ENCODE measurements at places on chromosomes 4 and X.

DNA sequence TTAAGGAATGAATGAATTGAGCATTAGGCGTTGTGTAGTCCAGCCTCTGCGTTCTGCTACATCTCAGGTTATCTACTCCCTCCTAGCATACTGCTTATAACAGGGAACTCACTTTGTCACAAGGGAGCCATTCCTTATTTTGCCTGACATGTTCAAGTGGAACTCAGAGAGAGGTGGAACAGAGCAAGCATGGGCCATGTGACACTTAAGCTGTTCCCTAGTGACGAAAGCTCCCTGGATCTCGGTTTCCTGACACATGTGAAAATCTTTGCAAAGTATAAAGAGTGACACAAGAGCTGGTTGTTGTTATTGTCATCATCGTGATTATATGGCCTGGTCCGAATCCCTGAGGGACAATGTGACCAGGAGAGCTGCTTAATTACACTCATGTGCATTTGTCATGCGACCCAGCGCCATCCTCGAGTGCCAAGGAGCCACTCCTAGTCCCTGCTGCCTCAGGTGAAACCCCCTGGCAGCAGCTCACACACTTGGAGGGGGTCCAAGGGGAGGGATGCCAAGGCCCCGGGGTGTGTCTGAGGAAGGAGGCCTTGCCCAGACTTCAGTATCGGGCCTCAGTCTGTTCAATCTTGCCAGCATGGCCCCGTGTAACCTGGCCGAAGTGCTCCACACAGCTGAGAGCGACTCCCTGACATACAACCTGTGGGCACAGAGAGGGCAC is 98.5 kb upstream of the MAP3K15 start:
- DNase-seq = no peak

DNA sequence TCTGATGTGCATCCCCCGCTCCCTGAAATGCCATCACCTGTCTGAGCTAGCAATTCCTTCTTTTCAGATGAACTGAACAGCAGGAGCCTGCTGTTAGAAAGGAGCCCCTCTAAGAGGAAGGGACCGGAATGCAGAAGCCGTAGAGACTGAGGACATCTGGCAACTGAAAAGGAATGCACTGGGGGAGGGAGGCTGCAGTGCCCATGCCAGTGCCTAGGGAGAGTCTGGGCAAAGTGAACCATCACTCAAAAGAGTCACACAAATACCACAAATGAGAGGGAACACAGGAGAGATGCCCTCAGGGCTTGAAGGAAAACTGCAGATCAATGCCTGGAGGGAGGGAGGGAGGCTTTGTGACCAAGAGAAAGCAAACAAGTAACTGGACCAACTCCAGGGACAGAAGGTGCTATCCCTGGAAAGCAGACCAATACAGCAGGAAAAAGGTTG is 93.9 kb upstream of the CBR4 start:
- no peak for DNase-seq

GRCh38 chrX:139724626-139725025 is 16.7 kb upstream of the MCF2 start:
- no peak for DNase-seq

DNA sequence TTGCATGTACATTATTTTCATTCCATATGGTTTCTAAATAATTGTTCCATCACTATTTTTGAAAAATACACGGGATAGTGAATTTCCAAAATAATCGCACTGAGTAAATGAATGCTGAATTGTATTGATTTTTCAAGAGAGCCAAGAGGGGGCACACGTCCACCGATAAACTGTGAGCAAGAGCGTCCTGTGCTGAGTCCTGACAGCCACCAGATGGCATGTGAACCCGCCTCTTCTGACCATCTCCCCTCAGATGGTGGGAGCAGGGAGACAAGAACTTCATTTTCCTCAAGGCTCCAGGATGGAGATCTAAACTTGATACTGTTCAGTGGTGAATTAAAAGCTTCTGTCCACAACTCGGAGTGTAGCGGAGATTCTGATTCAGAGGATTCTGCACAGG is 30.6 kb upstream of the IL9R start:
- peak; percentile 3 for DNase-seq

- DNase-seq = no peak
Observed at GRCh38 chr4:62835631-62836030, 1573.6 kb downstream of the TECRL start.

DNA sequence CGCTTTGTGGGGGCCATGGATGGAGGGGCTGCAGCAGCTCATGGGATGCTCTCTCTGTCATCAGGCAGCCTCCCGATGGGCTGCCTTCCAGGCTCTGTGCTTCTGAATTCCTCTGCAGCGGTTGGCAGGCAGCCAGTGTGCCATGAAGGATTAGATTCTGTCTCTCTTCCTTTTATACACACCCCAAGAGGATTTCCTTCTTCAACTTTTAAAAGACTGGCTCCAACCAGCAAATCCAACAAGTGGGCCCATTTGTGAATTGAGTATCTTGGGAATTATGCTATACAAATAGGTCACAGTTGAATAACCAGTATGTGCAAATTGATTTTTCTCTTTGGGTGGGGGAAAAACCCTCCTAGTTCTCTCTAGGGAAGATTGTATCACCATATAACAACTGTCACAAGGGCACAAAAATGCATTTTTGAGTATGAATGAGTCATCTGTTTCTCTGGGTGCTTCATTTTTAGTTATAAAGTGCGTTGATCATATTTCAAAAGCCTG is 96.8 kb upstream of the FAT1 start:
- no peak for DNase-seq

- DNase-seq = no peak
Observed at GRCh38 chr4:48227662-48228061, 42.0 kb downstream of the TEC start.

GRCh38 chr4:109243871-109244270 is 58.6 kb downstream of the COL25A1 start:
- no peak for DNase-seq

- DNase-seq = peak; percentile 51
Observed at GRCh38 chr4:15031993-15032675, 29.9 kb downstream of the CPEB2 start.

DNA sequence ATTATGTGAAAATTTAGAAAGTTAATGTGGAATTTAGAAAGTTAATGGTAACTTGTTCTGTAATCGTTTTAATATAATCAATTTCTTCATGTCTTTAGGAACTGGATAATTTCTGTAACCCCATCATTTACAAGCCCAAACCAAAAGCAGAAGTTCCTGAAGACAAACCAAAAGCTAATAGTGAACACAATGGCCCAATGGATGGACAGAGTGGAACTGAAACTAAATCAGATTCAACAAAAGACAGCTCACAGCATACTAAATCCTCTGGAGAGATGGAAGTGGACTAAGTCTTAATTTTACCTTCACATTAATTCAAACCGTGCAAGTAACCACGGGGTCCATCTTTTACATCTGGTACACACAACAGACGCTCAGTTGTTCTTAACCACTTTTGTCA is 48.1 kb upstream of the PLK4 start:
- no peak for DNase-seq

GRCh38 chr4:132124624-132124974 is 1024.5 kb upstream of the PCDH10 start:
- no peak for DNase-seq

DNA sequence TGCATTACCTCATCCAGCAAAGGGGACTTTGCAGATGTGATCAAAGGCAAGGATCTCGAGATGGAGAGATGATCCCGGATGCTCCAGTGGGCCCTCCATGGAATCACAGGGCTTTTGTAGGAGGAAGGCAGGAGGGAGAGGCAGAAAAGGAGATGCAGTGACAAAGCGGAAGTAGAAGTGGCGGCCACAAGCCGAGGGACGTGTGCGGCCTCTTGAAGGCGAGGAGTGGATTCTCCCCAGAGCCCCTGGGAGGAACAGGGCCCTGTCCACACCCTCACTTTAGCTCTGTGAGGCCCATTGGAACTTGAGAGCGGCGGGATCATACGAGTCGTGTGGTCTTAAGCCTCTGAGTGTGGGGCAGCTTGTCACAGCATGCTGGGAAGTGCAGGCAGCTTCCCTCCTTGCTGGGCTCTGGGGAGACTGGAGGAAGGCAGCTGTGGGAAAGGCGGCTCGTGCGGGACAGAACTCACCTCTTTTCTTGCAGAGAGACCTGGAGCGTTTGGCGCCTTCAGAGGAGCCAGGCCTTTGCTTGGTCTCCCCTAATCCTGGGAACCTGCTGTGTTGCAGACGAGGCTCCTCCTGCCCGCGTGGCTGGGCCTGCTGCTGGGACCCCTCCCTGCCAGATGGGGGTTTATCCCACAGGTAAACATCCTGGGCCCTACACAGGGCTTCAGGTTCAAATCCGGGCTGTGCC is 10.2 kb downstream of the SH3TC1 start:
- no peak for DNase-seq

DNA sequence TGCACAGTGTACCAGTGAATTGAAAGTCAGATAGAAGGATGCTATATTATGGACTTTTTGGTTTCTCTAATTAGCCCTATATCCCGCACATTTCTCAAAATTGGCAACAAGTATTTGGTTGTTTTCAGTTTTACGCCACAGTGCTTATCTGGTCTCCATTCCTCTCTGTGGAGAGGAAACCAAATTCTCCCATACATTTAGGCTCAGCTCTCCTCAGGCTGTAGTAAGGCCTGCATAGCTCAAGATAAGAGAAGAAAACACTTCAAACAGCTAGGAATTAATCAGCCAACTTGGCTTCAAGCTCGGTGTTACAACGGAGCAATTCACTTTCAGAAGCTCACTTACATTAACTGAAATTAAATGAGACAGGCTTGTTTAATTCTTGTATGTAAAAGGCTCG is 263.2 kb downstream of the PDHA2 start:
- no peak for DNase-seq

- DNase-seq = no peak
Observed at GRCh38 chr4:139559089-139559479, 3.1 kb upstream of the SETD7 start.

DNA sequence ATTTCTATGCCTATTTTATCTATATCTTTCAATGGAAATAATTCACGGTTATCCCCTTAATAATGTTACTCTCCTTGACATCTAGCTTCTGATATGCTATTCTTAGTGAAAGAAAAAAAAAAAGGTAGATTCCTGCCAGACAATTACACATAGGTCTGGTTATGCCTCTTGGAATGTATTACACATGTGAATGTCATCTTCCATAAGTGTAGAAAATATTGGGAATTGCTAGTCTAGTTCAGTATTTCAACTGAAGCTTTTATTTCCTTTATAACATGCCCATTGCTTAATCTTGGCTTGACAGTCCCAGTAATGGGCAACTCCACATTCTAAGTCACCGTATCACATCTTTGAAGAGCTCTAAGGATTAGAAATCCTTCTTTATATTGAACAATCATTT is 25.4 kb upstream of the PPP1R2C start:
- DNase-seq = no peak

Data from kidney capillary endothelial cell (primary cell).